ENCODE measurements at places on chromosomes 2 and 18.

DNA sequence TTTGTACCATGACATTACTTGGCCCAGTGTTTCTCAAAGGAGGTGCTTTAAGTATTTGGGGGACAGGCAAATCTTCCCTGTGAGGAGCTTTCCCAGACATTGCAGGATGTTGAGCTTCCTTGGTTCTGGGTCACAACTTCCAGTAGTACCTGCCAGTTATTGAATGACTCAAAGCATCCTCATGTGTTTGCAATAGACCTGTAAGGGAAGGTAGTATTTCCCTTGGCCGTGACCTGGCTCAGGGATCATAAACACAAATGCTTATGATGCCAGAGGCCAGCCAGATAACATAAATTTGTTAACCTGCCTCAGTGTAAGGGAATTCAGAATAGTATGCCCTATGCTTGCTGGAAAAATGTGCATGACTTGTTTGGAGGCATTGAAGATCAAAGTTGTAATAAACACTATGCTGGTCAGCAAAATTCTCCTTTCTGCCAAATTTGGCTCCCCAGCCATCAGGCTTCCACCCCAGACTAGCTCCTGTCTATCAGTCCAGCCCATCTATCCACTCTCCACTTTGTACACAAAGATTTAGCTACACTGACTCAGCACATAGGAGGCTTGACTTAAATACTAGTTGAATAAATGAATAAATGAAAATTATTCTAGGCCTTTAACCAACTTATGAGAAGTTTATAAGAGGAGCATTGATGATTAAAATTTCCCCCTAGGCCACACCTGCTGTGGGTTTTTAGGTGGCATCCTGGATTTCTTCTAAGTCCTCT is 102.0 kb upstream of the EFEMP1 start:
- DNase-seq = no peak

- DNase-seq = no peak
Measured at GRCh38 chr2:45567974-45568789, 42.9 kb downstream of the SRBD1 start.

DNA sequence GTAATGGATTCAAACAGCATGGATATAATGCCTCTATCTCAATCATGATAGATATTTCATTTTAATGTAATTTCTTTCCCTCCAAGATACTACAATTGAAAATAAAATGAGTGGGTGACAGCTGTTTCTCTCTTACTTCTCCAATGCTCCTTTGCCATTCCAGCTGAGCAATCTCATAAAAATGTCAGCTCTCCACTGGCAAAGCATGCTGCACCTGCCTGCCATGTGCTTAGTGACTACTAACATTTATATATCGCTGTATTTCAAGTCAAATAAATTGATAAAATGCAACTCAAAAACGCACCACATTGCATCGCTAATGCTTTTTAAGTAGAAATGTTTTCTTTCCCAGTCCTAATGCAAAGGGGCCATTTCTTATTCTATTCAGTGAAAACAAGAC is 1093.9 kb downstream of the CBLN2 start:
- no peak for DNase-seq

DNA sequence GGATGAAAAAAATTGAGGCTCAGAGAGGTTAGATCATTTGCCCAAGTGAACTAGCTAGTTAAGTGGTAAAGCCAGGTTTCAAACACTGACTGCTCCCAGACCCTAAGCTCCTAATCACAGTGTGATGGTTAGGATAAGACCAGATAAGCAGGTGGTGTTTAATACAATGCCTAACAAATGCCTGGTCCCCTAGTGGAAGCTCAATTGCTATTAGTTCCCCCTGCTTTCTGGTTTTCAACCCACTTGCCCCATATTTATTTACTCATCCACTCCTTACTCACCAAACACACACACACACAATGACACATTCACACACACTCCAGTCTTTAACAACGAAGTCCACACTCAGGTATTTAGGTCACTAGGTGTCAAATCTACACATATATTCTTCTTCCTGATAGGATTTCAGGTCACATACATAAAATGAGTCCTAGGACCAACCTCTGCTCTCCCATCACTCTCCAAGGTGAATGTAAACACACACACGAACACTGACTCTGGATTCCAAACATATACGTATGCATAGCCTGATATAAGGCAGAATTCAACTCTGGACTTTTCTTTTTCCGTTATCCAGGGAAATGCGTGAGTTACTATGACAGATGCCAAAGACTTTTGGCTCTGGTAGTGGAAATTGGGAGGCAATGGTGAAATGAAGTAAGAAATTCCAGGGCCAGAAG is 73.6 kb upstream of the TSPYL6 start:
- no peak for DNase-seq

DNA sequence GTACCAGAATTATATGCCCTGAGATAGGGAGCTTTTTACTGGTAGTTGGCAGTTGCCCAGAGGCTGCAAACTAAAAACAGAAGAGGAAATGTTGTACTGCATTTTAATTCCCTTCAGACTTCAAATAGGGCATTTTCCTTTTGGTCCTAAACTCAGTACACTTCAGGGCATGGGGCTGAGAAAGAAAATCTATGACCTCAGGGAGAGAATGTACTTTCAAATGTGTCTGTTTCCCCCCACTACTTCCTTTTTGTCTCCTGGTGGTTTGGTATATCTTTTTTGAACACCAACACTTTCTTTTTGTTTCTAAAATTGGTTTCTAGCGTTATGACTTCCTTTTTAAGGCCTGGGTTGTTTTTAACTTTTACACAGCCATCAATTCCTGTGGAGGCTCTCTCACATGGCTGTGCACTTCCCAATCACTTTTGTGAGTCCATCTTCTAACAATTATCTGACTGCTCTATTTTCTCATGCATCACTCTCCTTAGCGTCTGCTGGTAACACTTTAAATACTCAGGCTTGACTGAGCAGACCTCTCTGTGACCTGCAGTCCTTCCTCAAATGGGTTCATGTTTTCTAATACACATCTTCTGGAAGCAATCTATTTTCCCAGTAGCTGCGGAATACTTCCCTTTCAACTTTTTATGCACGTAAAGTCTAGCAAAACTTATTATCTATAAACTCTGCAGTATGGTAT is 596.0 kb downstream of the LRP1B start:
- no peak for DNase-seq

GRCh38 chr2:73837847-73838585 is 9.3 kb downstream of the STAMBP start:
- no peak for DNase-seq

DNA sequence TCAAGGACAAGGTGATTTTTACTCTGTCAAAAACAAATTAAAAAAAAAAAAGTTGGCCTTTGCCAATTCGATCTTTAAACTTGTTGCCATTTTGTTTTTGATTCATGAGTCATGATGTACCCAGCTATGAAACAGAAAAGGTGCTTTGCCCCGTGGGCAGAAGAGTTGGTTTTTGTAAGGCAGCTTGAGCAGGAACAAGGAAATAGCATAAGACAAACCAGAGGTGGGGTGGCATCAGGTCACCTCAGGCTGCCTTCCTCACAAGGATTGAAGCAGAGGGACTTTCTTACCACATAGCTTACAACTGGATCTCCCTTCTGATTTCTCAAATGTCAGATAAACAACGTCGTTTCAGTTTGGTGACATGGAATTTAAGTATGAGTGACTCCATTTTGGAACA is 123.8 kb downstream of the ARL4C start:
- no peak for DNase-seq

GRCh38 chr2:221205103-221205673 is 366.9 kb downstream of the EPHA4 start:
- no peak for DNase-seq

GRCh38 chr2:108908713-108909070 is 80.3 kb downstream of the EDAR start:
- no peak for DNase-seq

GRCh38 chr2:69731147-69731970 is 10.6 kb upstream of the ANXA4 start:
- DNase-seq = no peak

GRCh38 chr2:173397539-173397938 is 42.9 kb downstream of the CDCA7 start:
- DNase-seq = no peak

- DNase-seq = no peak
Measured at GRCh38 chr2:215324811-215325210, 13.0 kb downstream of the ATIC start.

GRCh38 chr2:240877460-240878340 is 9.1 kb downstream of the AGXT start:
- DNase-seq = no peak

- DNase-seq = no peak
Measured at GRCh38 chr18:9392726-9393125, 58.2 kb downstream of the TWSG1 start.

- DNase-seq = peak; percentile 23
Measured at GRCh38 chr18:36095936-36096519, 28.7 kb upstream of the RPRD1A start.

DNA sequence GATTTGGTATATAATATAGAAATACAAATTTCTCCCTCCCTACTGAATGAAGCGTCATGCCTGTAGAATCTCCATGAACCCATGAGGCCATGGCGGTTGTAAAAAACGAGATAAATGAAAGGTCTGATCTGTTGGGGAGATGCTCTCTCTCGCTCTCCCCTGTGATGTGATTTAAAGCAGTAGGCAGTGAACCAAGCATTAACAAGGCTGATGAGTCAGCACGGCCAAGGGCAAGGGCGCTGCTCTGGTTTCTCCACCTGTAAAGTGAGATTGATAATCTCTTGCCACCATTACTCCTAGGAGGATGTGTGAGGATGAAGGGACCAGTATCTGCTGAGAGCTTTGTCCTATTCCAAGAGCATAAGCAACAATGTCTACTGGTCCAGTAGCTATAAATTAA is 553.3 kb downstream of the CMPK2 start:
- no peak for DNase-seq

GRCh38 chr18:34773961-34774766 is 64.1 kb downstream of the DTNA start:
- DNase-seq = peak; percentile 6

GRCh38 chr2:196176142-196176738 is 4.9 kb upstream of the STK17B start:
- no peak for DNase-seq

- DNase-seq = no peak
Measured at GRCh38 chr2:180325416-180326120, 318.5 kb upstream of the CWC22 start.

DNA sequence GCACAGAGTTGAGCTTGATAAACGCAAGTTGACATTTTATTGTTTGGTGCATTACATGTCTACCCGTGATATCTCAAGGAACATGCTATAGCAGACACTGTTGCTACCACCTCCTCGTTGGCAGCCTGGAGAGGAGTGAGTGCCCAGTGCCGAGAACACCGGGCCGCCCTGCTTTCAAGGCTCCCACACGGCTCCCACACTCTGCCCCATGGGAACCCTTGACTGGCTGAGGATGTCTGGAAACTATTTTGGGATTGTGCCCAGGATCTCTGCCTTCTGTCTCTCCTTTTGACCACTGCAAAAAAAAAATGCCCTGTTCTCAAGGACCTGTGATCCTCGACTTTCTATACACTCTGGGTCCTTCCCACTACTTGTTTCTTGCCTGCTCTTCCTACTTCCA is 21.1 kb downstream of the TET3 start:
- DNase-seq = no peak

GRCh38 chr2:3368261-3368722 is 9.3 kb downstream of the EIPR1 start:
- no peak for DNase-seq

DNA sequence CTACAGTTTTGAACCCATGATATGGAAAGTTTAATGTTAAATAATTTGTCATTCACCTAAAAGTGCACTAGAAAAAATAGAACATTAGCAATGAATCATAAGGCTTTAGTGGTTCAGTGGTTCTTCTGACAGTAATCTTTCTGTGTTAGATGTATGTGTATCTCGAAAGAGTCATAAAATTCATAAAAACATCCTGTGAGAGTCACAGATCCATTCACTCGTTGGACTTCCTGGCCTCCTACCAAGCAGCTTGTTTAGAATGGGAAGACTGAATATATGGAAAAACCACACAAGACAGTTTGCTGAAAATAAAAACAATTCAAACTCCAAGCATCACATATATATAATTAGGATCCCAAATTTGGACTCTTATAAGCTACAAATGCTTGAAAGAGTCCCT is 34.8 kb downstream of the ADNP2 start:
- DNase-seq = no peak

DNA sequence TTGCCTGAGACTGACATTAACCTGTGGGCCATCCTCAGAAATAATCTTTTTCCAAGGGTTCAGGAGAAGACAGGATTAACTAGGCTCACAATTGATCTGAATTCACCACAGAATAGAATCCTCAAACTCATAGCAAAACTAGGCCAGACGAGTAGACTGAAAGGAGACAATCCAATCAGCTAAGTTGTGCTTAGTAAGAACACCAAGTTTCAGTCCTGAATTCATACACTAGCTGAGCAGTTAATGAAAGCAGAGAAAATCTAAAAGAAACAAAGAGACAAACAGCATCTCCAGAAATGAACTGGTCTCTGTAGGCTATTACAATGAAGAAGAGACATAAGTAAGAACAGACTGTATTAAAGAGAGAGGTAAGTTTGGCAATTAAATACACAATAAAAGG is 89.5 kb downstream of the GORASP2 start:
- DNase-seq = no peak

- DNase-seq = no peak
Measured at GRCh38 chr2:73386342-73386868, 769 bp downstream of the ALMS1 start.
